ENCODE measurements at places on chromosomes 7 and 10.

DNA sequence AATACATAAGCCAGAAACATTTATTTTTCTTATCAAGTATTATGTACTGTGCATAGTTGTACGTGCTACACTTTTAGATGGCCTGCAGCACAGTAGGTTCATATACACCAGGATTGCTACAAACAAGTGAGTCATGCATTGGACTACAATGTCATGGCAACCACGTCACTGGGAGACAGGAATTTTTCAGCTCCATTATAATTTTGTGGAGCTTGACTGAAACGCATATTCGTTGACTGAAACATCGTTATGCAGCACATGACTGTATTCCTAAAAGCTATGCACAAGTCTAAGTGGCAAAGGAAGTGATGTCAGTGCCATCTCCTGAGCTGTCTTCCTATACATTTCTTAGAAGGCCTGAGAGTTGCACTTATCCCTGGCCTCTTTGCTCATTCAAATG, 871.8 kb downstream of the IPMK start:
- no peak for DNase-seq

GRCh38 chr7:90777465-90777864, 181.3 kb downstream of the CDK14 start:
- no peak for DNase-seq

DNA sequence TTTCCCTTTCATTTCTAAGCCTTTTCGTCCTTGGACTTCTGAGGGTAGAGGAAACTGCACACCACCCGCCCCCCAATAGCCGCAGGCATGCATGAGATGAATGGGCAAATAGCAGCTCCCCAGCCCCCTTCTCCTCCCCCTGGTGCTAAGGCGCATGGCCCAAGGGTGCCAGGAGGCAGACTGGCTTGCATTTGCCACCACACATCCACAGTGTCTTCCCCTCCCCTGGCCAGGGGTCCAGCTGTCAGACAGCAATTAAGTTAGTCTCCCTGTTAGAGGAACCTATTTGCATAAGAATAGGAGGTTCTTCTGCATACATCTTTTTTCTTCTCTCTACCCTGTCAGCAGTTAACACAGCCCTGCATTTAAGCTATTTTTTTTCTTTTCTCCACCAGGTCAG, 20.2 kb downstream of the TOMM7 start:
- no peak for DNase-seq

DNA sequence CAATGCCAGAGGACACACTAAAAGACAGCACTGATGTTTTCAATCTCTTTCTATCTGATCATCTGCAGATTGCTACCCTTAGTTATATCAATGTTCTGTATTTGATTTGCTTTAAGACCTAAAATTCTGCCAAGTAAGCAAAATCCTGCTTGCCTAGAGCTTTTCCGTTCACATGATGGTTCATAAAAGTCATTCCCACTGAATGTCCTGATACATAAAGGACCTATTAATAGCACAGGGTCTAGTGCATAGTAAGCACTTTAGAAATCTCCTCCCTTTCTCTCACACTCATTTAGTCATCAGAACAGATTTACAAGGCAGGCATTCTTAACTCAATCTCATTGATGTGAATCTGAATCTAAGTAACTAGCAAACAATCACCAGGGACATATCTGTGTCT, 68.8 kb downstream of the PCGF5 start:
- no peak for DNase-seq

DNA sequence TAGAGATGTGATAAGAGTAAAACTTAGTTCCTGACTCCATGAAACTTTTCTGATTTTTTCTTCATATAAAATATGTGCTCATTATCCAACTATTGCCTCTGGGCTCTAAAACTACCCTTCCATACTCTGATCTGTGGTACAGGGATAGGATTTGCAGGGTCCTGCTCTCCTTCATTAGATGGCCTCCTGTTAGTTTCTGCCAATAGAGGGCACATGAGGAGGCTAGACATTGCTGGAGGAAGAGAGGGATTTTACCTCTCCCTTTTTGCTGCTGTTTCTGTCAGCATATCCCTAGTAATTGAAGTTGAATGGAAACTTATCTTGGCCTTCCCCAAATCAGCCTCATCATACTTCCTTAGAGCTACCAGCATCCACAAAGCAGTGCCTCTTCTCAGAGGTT, 269.4 kb downstream of the NXPH1 start:
- no peak for DNase-seq

- no peak for DNase-seq
Measured at GRCh38 chr7:114631249-114631822, 216.7 kb downstream of the FOXP2 start.

- DNase-seq, result no peak
Measured at GRCh38 chr7:96179837-96180236, 142.1 kb downstream of the SLC25A13 start.

Data from cerebellar nuclear complex (tissue), 1 donor.